ENCODE measurements at places on chromosomes 11 and 22.

GRCh38 chr22:21865041-21865440 is 2.4 kb downstream of the MAPK1 start:
- no peak for DNase-seq

DNA sequence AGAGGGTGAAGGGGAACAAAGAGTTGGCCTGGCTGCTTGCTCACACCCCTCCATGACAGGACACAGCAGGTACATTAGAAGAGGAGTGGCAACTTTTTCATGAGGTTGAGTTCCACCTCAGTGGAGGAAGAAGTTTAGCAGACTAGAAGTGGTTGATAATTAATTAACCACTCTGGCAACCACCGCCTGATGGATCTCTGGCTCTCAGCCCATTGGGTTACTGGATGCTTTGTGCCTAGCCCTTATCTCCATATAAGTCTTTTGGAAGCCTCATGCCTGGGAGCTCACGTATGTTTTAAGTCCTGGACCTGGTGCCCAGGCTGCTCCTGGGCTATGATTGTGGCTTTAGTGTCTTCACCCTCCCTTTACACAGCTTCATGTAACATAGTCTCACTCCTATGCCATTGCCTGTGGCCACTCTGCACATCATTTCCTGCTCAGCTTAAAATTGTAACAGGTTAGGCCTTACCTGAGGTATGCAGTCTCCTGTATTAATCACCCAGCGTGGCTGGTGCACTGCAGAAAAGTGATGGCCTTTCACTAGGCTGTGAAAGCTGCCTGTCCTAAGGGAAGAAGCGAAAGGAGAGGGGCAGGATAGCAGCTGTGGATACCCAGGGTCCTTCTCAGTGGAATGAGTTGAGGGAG is 72.7 kb upstream of the CRTAM start:
- no peak for DNase-seq

DNA sequence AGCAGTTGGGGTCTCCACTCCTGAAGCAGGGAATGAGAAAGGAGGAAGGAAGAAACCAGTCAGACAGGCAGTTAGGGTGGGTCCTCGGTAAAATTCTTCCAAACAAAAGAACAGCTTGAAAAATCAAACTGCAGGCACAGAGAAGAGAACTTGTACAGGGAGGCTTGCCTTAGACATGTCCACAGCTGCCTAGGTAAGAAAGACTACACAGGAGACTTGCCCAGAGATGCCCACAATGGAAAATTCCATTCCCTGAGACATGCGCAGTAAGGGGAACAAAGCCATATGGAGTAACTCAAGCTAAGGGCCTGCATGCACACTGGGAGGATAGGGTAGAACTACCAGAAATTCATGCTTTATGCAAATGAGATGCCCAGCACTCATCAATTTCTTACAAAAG is 9.8 kb downstream of the KCNJ11 start:
- no peak for DNase-seq

GRCh38 chr11:68978626-68978930 is 2.2 kb downstream of the MRGPRD start:
- DNase-seq, result no peak

DNA sequence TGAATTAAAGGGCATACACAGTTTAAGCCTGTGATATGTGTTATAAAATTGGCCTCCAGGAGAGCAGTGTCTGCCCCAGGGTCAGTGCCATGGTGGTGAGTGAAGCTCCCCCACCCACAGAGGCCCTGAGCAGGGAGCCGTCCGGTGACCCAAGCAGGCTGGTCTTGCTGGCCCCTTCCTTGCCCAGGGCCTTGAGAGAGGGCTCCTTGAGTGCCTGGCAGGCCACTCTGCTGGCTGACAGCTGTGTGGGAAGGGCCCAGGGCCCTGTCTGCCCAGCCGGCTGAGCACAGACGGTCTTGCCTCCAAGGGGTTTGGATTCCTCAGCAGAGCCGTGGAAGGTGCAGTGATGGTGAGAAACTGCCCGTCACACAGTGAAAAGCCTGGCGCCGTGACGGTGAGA is 25.9 kb downstream of the PTDSS2 start:
- DNase-seq, result no peak

DNA sequence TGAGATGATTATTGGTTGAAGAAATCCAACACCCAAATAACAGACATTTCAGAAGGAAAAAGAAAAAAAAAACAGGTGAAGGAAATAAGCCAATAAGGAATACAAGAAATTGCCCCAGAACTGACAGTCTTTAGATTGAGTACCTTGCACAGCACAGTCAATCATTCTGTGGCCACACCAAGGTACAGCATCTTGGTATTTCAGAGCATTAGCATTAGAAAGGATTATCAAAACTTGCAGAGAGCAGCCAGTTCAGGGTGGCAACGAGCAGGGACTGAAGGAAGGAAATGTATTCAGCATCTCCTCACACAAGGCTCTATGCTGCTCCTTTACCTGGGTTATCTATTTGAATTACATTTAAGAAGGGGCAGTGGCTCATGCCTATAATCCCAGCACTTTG is 2.1 kb downstream of the ADA2 start:
- DNase-seq, result no peak

GRCh38 chr22:44359496-44360110 is 46.9 kb upstream of the SHISAL1 start:
- no peak for DNase-seq

- DNase-seq, result no peak
Measured at GRCh38 chr22:49815641-49816091, 12.0 kb downstream of the BRD1 start.

- no peak for DNase-seq
Measured at GRCh38 chr11:62921573-62922188, 518 bp upstream of the CHRM1 start.
